ENCODE measurements at places on chromosomes 13 and 19.
A peak's percentile ranks its signal among the peaks of the same experiment; 100 is the strongest.

GRCh38 chr13:41006978-41007743 is 12.0 kb downstream of the ELF1 start:
- no peak for DNase-seq

DNA sequence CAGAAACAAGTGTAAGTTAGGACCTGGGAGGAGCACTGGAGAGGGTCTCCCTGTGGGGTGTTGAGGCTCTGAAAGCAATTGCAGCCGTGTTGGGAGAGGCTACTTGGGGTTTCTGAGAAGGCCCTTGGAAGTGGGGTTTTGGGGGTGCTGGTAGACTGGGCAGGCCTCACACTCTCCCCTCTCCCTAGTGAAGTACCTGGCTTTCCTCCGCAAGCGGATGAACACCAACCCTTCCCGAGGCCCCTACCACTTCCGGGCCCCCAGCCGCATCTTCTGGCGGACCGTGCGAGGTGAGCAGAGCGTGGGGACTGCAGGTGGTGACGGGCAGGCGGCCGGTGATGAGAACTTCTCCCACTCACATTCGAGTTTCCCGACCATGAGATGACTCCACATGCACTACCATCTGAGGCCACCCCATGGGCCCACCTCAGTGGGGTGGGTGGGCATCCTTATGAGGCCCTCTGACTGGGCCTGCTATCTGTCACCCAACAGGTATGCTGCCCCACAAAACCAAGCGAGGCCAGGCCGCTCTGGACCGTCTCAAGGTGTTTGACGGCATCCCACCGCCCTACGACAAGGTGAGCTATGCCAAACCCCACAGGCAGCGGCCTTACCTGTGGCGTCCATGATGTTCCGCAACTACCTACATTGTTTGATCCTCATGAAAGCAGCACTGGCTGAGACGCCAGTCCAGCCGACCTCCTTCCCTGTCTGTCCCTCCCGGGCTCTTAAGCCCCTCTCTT is 3.0 kb downstream of the RPL13A start:
- DNase-seq = no peak

DNA sequence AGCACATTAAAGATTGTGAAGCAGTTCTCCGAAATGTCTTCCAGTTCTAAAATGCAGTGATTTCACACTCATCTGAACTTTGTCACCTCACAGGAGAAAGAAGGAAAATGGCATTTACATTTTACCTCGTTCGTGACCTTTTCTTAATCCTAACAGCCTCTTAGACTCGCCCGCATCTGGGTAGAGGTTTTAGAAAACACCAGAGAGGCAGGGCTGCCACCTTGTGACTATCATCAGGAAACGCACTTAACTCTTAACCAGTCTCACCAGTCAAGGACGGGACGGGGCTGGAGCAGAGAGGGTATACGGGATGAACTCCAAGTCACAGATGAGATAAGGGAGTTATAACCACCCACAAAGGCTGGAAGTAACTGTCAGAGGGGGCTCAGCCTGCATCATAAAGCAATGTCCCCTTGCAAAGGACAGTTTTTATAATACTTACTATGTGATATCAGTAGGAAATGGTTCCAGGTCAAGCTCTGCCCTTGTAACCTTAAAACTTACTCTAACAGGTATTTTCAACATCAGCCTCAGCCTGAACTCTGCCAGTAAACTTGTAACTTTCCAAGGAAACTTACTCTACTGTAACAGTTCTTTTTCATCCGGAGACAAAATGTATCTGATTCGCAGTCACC is 8.6 kb upstream of the CEACAM6 start:
- peak; percentile 8 for DNase-seq

GRCh38 chr13:23743278-23744076 is 145.7 kb downstream of the MIPEP start:
- no peak for DNase-seq

DNA sequence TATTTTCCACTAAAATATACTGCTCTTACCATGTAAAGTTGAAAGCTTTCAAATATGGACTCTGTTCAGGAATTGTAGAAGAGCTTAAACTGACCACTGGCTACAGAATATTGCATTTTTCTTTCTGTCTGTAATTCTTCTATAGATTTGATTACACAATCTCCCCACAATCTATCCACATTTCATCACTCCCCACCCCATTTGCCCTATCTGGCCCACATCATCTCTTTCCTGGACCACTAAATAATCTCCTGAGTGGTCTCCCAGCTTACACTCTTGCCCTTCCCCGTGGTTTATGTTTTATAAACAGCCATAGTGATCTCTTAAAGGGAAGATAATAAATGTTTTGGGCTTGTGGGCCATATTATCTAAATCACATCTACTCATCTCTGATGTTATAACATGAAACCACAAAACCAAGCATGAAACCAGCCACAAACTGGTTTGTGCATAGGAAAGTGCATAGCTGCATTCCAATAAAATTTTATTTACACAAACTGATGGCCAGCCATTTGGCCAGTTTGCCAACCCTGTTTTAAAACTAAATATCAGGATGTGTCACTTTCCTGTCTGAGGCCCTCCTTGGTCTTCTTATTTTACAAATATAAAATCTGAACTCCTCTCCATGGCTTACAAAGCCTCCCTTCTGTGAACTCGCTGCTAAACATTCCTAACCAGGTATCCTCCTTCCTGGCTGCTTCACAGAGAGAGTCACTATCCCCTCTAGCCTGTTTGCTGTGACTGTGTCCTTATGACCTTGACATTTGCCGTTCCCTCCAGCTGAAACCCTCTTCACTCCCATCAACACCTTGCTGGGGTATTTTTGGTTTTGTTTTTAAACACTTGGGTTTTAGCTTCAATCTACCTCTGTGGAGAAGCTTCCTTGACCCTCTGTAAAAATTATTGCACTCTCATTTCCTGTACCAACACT is 500.9 kb downstream of the GPC6 start:
- DNase-seq = no peak

GRCh38 chr19:15714638-15715037 is 13.2 kb upstream of the OR10H2 start:
- DNase-seq = no peak

DNA sequence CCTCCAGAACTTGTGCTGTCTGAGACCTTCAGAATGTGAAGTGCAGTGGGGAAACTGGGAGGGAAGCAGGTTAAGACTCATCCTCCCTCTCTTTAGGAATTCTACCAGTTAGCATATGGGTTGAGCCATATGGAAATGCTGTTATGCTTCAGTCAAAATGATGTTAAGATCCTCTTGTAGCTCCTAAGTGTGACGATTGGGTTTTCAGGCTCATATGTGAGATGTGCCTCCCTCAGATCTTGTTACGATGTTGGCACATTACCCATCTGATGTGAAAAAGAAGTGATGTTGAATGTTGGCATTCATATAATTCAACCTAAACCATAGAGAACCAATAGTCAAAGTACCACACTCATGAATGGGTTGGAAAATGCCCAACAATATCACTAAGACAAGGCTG is 67.8 kb upstream of the IPO5 start:
- no peak for DNase-seq

GRCh38 chr19:40803857-40804782 is 5.1 kb downstream of the EGLN2 start:
- no peak for DNase-seq

DNA sequence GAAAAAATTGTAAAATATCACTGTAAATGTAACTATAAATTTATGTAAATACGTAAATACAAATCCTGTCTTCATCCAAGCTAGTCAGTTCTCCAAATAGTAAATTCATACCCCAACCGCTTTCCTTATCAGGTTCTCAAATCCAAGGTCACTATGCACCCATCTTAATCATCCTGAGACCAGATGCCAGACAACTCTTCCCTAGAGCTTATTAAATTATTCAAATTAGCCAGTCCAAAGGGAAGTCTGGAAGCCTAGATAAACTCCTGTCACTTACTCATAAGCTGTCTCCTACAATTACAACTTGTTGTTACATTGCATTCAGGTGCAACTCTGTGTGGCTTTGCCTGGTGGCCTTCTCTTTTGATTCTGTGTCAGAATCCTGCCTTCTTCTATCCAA is 836.1 kb upstream of the PCDH20 start:
- DNase-seq = no peak

GRCh38 chr13:45416516-45417128 is 1.6 kb downstream of the SLC25A30 start:
- DNase-seq = no peak

DNA sequence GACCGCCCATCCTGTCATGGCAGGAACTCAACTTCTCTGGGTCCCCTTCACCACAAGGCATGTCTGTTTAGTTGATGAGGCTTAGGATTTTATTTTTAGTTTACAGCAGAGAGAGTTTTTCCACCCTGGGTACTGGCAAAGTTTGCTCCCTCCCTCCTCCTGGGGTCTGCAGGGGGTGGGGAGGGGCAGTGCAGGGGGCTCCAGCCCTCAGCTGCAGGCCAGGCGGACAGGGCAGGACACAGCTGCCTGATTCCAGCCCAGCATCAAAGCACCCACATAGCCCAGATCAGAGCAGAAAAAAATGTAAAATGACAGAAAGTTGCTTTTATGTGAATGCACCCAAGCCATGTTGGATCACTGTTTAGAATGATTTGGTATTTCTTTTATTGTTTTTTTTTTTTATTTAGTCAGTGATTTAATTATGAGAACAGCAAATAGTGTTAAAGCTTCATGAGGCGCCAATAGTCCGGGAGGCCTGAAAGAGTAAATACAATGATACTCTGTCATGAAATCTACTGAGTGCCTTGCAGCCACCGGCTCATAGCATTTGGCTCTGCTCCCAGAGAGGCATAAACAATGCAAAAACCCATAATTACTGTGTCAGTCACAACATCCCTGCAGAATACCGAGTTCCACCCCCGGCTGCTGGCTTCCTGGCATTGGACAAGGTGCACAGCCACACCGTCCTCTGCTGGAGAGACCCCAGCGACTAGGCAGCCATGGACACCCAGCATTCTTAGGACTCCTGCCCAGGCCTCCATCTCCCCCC is 923.5 kb downstream of the UQCRFS1 start:
- DNase-seq = peak; percentile 76

DNA sequence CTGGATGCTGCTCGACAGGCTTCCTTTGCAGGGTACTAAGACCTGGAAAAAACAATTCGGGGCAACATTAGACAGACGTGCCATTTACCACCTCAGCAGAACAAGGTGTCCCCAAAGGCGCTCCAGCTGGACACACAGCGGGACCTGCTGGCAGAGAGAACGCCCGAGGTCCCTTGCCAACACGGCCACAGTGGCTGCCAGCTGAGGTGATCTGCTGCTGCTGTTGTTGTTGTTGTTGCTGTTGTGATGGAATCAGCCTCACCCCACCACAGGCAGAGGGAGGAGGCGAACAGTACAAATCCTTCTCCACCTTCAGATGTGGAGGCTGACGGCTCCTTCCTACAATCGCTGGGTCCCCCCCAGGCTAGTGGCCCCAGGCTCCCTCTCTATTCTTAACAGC is 25.2 kb downstream of the ANKRD27 start:
- no peak for DNase-seq

DNA sequence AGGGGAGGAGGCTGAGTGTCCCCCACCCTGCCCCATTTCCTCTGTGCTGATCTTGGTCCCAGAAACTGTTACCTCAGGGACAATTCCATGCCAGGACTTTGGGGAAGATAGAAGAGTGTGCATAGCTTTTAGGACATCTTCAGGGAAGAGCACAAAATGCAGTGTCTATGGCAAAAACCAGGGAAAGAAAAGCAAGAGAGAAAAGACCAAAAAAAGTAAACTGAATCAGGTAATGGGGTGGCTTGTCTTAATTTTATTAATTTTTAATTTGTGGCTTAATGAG is 109.4 kb downstream of the NDFIP2 start:
- no peak for DNase-seq

DNA sequence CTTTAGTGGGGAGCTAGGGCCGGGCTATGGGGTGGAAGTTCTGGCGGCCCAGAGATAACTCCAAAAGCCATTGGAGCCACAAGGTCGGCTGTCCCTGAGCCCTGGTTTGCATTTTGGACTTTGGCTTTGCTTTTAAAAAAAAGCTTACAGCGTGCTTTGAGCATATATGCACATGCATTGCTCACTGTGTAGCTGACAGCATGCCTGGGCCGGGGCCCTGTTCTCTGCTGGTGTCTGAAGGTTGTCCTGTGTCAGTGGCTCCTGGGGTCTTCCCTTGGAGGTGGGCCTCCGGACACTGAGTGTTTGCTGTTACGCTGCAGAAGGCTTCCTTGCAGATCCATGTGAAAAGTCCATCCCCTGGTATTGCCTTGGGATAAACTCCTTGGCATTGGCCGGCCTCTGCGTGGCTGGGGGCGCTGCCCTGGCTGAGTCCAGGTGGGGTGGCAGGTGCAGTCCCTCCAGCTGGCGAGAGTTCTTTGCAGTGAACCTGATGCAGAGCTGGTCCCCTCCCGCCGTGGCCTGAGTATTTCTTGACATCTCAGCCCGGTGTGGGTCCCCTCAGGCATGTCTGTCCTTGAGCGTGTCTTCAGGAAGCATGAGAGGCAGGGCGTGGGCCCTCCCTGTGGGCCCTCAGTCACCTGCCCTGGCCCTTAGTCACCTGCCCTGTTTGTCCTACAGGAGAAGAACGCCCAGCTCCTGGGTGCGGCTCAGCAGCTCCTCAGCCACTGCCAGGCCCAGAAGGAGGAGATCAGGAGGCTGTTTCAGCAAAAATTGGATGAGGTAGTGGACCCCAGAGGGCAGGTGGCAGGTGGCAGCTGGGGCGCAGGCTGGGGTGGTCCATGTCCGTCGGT is 23.0 kb downstream of the PLEKHJ1 start:
- DNase-seq = no peak

DNA sequence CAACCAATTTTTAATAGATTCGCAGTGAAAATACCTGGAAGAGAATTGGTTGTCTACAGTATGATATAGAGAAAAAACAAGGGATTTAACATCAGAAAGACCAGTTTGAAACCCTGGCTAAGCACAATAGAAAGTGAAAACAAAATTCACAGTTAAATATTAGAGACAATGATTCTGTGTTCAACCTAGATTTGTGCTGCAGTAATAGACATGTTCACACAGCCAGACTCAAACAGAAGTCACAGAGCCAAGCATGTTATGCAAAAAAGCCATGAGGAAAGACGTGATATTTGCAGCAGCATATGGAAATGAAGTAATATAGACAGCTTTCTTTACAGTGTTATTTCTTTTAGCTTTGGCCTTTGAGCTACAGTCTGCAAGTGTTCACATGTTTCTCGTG is 48.1 kb downstream of the SCEL start:
- no peak for DNase-seq

DNA sequence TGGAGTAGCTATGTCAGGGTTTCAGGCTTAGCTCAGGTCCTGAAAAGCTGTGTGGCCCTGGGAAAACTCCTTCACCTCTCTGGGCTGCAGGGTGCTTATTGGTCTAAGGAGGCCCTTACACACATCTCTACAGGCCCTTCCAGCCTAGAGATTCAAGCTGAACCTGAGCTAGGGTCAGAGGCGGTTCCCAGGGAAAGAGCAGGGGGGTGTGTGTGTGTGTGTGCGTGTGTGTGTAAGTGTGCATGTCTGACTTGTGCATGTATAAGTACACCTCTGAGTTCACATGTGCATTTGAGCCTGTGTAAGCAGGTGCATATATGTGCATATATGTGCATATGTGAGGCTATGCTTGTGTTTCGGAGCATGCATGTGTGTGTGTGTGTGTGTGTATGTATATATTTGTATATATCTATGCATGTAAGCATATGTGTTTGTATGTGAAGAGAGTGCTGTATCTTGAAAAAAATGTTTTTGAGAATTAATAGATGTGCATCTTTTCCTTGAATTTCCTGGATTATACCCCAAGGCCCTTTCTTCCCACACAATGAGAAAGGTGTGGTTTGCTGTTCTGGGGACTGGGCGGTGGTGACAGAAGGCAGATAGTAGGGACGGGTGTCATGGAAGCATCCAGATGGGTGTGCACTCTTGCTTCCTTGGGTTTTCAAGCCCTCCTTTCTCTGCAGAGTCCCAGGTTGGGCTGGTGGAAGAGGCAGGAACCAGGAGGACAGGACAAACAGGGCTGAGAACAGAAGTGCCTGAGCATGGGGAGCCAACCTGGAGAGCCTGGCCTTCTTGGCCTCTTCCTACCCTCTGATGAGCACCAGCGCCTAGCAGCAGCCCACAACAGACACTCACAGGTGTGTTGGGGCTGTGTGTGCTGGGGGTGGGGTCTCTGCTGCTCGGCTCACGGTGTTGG is 150.3 kb upstream of the TSHZ3 start:
- no peak for DNase-seq
